Pancreas (tissue), 10 donors: ENCODE measurements at places on chromosomes 3 and 15. TPM values are rescaled to one million over a fixed set of nuclear protein-coding genes. Genes with fewer than 3 reads are reported as not detected.

DNA sequence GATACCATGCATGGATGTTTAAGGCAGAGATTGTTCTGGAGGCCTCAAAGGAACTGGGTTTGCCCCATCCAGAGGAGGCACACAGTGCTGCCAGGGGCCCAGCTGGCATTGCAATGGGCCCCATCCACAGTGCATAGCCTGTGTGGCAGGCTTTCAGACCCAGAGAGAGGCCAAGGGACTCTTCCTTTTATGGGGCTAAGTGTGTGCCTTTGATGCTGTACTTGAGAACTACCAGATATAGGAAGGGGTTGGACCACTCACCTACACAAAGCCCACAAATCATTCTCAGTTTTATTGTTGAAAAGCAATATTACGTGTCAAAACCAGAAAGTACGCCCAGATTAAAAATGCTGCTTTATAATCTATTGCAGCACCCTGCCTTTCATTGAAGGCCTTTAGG, 134.9 kb downstream of the EPHB1 start:
- DNase-seq, result no peak

DNA sequence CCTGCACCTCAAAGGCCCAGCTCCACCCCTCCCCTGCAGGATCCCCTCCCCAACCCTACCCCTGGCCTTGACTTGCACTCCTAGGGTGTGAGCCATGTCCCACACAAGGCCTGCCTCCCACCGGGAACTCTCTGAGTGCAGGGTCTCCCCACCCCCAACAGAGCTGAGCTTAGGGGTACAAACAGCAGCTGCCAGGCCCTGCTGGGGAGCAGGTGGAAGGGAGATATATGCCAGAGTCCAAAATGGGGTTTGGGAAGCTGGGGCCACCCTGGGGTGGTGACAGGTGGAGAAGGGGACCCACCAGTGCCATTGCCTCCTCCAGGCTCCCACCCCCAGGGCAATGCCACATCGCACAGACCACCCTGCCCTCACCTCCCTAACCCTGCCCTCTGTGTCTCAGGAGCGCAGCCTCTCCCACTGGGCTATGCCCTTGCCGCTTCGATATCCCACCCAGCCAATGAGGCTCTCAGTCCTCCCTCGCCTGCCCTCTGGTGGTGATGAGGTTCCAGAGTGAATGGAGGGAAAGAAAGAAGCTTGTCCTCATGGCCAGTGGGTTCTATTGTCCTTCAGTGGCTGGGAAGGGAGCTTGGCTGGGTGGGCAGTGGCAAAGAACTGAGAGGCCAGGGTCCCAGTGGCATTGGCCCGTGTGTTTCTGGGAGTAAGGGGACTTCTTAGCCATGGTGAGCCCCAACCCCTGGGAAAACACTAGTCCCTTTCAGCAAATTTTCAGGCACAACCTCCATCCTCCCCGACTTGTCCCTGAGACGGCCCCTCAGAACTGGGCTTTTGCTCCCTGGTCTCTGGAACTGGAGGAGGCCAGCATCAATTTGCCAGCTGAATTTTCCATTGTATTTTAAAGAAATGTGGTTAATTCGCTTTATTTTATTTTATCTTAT, 46.8 kb downstream of the CYP11A1 start:
- peak; percentile 51 for DNase-seq

GRCh38 chr15:77064063-77064462, 6.8 kb downstream of the TSPAN3 start:
- no peak for DNase-seq

ISL2 gene
- total RNA-seq, result not detected

- DNase-seq, result peak; percentile 56
Observed at GRCh38 chr3:132317229-132317948, at the start of gene ACP3. Gene ACP3, plus strand, starts transcription at chr3:132317407. Its CDS starts 50 bp downstream, at chr3:132317457.

GRCh38 chr3:128409624-128410581, 56.8 kb downstream of the DNAJB8 start:
- no peak for DNase-seq

DNA sequence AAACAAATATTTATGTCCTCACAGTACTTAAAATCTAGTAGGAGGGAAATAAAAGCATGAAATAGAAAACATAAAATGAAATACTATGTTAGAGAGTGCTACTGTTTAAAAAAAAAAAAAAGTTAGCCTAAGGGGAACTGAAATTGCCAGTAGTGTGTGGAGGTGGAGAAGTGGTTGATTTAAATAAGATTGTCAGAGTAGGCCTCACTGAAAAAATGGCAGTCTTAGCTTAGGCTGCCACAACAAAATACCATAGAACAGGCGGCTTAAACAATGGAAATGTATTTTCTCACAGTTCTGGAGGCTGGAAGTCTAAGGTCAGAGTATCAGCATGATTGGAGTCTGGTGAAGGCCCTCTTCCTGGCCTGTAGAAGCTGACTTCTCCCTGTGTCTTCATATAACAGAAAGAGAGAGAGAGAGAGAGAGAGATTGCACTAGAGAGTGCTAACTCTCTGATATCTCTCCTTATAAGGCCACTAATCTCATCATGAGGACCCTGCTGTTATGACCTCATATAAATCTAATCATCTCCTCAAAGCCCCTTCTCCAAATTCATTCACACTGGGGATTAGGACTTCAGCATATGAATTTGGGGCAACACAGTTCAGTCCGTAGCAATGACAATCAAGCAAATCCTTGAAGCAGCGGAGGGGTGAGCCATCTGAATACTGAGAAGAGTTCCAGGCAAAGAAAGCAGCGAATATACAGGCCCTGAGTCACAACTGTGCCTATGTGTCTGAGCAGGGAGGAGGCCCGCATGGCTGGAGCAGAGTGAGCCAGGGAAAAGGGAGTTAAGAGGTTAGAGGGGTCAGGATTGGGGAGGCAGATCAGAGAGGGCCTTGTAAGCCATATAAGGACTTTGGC, 23.6 kb upstream of the LRRC34 start:
- DNase-seq, result no peak

PLSCR1 gene
- 35.0 TPM for total RNA-seq
